ENCODE measurements at places on chromosomes 16 and 17. TPM values are rescaled to one million over a fixed set of nuclear protein-coding genes. Genes with fewer than 3 reads are reported as not detected.

Gene CD300H
- not detected for total RNA-seq

DNA sequence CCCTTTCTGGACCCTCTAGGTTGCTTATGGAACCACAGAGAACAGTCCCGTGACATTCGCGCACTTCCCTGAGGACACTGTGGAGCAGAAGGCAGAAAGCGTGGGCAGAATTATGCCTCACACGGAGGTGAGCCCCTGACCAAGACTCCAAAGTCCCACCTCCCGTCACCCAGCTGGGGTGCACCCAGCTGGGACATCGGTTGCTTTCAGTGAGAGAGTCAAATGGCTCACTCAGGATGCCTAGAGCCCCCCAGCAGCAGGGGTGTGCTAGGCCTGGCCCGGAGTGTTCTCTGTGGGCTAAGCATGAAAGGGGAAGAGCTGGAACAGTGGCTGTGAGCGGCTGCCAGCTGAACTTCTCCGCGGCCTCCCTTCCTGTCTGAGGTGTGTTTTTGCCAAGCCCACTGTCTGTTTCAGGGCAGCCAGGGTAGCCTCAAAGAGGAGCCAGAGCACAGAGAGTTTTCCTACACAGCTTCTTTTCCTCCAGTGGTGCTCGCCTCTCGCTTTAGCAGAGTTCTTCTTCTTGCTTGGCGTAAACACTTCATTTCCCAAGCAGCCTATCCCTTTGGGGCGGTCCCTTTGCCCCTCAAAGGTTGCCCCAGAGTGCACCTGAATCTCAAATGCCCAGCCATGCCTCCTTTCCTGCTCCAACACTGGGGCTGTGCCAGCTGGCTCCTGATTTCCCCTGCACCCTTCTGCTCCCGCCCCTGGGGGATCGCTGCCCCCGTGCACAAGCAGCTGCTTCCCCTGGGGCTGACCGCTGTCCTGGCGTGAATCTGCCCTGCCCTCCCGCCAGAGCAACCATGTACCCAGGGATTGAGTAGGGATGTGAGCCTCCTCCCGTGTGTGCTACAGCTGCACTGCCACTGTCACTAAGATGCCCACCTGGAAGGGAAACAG lies 2.6 kb upstream of the CHAD start:
- DNase-seq: no peak

Gene C16orf46
- 0.59 TPM for total RNA-seq

GRCh38 chr17:21249920-21250703 lies 3.1 kb downstream of the NATD1 start:
- no peak for DNase-seq

DNA sequence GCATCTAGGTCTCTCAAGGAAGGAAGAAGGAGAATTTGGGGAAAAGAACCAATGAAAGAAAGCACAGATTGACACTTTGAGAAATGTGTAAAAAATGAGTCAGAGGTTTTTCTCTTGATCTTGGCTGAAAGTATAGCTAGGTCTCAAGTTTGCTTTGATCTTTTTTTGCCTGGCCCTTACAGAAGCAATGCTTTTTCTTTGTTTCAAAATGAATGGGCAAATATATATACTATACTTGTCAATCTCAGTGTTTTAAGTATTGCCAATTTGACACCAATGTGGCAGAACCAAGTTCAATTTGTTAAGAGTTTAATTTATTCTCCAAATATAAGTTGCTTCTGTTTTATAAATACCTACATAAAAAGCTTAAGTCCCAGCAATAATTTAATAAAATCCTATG lies 119.6 kb downstream of the PPM1E start:
- no peak for DNase-seq

GRCh38 chr17:70127221-70127873 lies 42.0 kb upstream of the KCNJ2 start:
- no peak for DNase-seq

GRCh38 chr16:11784038-11784369 lies 13.1 kb downstream of the ZC3H7A start:
- no peak for DNase-seq

GRCh38 chr17:55414983-55415382 lies 6.7 kb downstream of the MMD start:
- DNase-seq: no peak

- no peak for DNase-seq
Observed at GRCh38 chr16:57791195-57791892, 10.9 kb downstream of the KIFC3 start.

GRCh38 chr17:42760652-42761581 lies at the start of gene RAMP2:
TSS of gene RAMP2 (plus strand) at chr17:42761227. CDS start at chr17:42761262, 35 bp downstream.
- no peak for DNase-seq

DNA sequence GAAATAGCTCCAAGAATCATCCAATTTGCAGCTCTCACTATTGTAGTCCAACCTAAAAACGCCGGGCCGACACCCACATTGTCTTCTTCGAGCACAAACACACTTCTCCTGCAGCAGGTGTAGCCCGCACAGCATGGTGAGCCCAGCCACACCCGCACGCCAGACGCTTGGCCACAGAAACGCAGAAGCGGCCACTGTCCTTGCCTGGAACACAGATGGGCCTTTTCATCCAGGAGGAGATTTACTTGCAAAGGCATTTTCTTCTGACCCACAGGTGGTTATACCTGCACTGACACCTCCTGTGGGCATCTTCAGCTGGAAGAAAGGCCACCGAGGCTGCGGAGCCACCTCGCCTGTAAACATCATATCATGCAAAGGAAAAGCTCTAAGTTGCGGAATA lies 98.4 kb downstream of the ADCY9 start:
- no peak for DNase-seq

Gene KRTAP1-3
- not detected for total RNA-seq

Gene COASY
- total RNA-seq: 59.5 TPM

Gene HIC1
- 35.1 TPM for total RNA-seq

- DNase-seq: no peak
Observed at GRCh38 chr17:57675427-57676387, 69.4 kb downstream of the CCDC182 start.

DNA sequence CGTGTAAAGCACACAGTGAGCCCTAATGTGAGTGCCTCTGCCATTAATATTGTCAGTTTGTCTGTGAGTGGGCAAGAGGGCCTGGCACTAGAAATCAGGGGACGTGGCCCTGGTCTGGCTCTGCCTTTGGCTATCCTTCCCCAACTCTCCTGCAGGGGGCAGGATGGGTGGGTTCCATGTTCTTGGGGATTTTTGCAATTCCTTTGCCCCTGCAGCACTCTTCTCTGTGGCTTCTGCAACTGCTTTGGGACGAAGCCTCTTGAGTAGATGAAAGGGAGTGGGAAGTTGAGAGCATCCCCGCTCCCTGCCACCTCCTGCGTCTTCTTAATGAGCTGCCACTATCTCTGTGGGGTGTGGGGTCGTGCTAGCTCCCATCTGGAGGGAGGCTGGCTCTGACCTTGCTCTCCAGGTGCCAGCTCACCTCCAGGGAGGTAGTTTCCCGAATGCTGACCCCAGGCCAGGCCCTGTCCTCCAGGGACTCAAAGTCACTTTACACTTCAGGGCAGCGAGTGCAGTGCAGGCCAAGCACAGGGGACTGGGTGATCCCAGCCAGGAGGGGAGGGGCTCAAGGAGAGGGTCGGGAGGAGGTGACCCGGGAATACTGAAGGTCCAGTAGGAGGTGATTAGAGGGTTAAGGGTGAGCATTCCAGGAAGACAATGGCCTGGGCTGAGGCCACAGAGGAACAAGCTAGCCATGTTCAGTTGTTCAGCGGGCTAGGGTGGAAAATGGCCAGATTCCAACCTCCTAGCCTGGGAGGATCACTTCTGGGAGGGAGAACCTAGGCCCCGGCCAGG lies 121.0 kb upstream of the NLRP1 start:
- DNase-seq: peak; percentile 20

- DNase-seq: no peak
Observed at GRCh38 chr17:64095144-64095882, 34.6 kb downstream of the ERN1 start.

GRCh38 chr17:65371702-65372101 lies 189.7 kb downstream of the AXIN2 start:
- DNase-seq: no peak

GRCh38 chr17:49776551-49777300 lies 11.8 kb upstream of the KAT7 start:
- DNase-seq: no peak

DNA sequence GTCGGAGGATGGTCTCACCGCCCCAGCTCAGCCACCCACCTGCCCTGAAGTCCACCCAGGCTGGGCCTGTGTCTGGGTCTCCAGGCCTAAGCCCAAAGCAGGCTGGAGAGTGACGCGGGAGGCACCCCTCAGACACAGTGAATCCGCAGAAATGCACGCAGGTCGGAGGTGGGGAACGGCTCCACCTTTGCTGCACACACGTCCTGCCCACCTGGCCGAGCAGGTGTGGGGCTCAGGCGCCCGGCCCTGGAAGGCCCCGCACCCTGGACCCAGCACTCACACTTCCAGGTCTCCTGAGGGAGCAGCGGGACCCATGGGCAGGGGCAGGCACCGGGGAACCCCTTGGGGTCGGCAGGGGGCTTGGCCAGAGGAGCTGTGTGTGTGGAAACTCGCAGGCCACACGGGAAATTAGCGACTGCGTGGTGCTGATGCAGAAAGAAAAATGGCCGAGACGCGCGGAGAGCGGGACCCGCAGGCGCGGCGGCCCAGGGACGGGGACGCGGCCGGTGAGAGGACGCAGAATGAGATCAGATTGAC lies 10.7 kb downstream of the CYBC1 start:
- DNase-seq: no peak

DNA sequence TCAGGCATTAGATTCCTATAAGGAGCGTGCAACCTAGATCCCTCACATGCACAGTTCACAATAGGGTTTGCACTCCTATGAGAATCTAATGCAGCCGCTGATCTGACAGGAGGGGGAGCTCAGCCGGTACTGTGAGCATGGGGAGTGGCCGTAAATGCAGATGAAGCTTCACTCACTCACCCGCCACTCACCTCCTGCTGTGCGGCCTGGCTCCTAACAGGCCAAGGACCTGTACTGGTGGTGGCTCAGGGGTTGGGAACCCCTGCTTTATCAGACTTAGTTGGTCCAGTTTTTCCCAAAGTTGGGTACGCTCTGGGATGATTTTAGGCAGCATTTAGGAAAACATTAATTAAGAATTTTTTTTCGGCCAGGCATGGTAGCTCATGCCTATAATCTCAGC lies 103.8 kb downstream of the MARF1 start:
- no peak for DNase-seq

DNA sequence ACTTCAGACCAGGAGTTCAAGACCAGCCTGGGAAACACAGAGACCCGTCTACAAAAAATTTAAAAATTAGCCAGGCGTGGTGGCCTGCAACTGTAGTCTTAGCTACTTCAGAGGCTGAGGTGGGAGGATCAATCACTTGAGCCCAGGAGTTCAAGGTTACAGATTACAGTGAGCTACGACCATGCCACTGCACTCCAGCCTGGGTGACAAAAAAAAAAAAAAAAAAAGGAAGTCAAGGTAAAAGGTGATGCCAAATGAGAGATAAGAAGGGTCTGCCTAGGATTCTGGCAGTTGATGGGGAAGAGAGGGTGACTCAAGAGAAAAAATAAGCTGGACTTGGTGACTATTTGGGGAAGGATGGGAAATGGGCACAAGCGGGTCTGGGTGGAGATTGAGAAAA lies 32.5 kb downstream of the MYO18A start:
- DNase-seq: no peak

Gene TMEM220
- total RNA-seq: 0.63 TPM

GRCh38 chr16:2924901-2925755 lies 13.4 kb downstream of the FLYWCH1 start:
- no peak for DNase-seq

Gene HAP1
- 0.07 TPM for total RNA-seq

DNA sequence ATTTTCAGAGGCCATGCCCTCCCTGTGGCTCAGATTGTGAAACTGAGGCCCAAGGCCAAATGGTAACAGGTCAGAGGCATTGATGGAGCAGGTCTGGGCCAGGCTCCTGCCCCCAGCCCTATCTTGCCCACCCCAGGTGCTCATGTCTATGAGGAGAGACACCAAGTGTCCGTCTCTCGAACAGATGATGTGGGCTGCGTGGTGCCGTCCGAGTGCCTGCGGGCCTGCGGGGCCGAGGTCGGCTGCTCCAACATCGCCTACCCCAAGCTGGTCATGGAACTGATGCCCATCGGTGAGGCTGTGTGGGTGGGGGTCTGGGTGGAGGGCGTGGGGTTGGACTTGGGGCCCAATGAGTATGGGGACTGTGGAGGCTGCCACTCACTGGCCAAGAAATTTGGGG lies 8.7 kb upstream of the FAM83G start:
- no peak for DNase-seq

GRCh38 chr16:67199011-67199807 lies at the start of gene ELMO3:
TSS of gene ELMO3 (plus strand) at chr16:67199131. CDS start at chr16:67199327, 196 bp downstream.
- DNase-seq: no peak

DNA sequence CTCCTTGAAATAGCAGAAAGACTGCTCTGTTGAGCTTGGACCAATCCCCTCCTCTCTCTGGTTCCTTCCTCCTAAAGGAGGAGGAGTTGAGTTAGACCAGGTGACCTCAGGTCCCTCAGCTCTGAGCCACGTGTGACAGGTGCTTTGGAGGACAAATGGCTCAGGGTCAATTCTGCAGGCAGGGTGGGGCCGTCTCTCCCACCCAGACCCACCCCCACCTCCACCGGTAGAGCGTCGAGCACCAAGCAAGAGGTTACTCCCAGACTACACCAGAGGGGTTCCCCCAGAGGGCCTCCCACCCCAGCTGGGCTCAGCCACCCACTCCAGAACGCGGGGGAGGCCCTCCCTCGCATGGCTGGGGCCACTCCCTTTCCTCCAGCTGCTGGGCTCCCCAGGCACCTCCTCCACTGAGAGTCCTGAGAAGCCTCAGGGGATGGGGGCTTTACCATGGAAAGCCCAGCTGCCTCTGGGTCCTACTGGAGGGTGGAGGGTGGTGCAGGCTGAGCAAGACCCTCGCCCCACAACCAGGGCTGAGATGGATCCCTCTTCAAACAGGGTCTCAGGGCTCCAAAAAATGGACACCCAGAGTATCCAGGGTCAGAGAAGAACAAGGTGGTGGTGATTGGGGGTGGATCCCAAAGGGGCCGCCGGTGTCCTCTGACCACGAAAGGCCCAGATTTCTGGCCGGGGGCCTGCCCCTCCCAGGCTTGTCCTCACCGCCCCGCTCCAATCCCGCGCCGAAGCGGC lies 7.6 kb downstream of the MYO1C start:
- peak; percentile 51 for DNase-seq

GRCh38 chr17:56635641-56636040 lies 42.1 kb downstream of the NOG start:
- no peak for DNase-seq

- DNase-seq: no peak
Observed at GRCh38 chr17:76974721-76975120, 106.5 kb downstream of the MGAT5B start.

DNA sequence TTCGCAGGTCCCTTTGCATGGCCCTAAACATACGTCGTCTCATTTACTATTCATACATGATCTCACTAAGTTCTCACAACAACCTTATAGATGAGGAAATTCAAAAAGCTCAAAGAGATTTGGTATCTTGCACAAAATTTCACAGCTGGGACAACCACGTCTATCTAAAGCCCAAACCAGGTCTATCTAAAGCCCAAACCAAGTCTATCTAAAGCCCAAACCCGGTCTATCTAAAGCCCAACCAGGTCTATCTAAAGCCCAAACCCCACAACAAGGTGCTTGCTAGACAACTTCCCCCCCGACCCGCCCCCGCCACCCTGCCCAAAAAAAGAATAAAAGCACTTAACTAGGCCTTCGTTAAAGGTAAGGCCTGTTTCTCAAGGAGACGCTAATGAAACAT lies 174.9 kb downstream of the VPS53 start:
- DNase-seq: no peak

Gene TNP2
- total RNA-seq: not detected

Data from activated CD8-positive, alpha-beta T cell treated with anti-CD3 and anti-CD28 coated beads for 36 hours (primary cell).